Esophagus squamous epithelium (tissue), 5 donors: ENCODE measurements at places on chromosomes 4 and X.

DNA sequence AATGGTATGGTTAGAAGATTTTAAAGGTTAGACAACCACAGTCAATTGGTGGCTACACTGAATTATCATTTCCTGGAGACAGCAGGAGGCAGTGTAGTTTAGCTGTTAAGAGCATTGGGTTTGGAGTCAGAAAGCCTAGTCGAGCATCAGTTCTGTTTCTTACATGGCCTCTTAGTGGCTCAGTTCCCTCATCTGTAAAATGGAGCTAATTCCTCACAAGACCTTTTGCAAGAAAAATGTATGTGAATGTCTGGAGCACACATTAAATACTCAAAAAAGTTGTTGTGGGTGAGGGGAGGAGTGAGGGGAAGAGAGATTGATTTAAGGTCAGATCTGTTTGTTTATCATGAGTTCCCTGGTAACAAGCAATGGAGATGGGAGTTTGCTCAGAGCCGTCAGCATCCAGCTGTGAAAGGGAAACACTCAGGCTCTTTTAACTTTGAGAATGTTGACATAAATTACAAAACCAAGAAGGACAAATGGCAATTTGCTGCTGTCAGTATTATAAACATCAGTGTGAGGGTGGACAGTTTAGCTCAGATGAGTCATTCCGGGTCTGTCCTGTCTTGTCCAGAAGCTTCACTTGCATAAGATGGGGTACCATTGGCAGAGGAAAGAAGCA lies 98.2 kb upstream of the PGRMC2 start:
- no peak for DNase-seq

DNA sequence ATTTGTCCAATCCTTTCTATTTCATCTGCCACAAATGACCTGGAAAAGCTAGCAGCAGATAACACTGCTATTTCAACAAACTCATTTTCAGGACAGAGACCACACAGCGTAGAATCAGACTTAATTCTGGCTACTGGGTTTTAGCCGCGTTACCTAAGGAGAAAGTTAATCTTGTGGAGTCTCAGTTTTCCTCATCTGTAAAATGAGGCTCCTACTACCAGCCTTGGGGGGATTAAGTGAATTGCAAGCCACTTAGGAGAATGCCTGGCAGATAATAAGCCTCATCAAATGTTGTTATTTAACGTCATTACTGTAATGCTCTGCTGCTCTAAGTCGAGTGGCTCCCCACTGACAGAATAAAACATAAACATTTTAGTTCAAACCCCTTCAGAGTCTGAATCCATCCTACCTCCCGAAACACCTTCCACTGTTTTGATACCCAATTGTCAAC lies 1.4 kb downstream of the CCNI start:
- DNase-seq, result no peak

- DNase-seq, result no peak
These were observed 40.5 kb downstream of the TMEM131L start for GRCh38 chr4:153506341-153507309.

DNA sequence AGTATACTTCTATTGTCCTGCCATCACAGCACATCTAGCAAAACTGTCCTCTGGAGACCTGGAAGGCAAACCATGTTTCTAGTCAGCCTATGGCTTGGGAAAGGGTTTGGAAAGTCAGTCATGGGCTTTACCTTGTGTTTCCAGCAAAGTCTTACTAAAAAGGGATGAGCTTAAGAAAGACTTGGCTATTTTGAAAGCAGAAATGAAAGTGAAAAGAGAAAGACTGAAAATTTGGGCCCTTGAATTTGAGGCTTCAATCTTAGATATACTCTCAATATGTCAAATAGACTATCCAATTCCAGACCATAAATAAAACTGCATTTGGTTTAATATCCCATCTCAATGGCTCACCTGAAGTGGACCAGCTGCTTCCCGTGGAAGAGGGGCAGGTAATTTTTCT lies 127.9 kb downstream of the ZNF330 start:
- DNase-seq, result no peak

DNA sequence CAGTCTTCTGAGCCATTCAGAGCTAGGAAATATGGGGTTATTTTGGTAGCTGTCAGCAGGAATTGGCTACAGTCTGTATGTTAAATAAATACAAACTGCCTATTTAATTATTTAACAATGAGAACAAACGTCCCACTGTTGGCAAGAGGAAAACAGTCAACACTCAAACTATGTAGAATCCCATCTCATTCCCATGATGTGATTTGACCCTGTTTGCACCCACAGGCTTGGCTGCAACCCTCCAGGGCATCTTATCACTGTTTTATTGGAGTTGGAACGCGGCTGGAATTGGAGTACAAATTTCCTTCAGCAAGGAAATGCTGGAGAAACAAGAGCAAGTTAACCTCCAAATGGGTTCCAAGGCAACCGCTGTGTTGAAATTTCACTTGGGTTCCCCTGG lies 124.0 kb downstream of the KIT start:
- DNase-seq, result no peak

DNA sequence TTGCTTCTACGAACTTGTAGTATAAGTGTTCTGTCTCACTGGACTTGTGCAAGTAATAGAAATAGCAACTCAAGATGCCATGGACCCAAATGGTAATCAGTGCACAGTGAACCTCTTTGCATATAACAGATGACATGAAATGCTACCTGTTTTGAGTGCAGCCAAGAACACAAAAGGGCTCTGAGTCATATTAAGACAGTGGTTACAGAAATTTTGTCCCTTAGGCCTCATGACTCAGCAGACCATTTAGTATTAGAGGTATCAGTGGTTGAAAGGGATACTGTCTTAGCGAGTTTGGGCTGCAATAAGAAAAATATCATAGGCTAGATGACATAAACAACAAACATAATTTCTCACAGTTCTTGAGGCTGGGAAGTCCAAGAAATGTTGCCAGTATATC lies 502.9 kb upstream of the PCDH10 start:
- DNase-seq, result no peak

- DNase-seq, result no peak
These were observed 263.8 kb downstream of the NKX6-1 start for GRCh38 chr4:84235126-84235944.

- DNase-seq, result no peak
These were observed 233.4 kb upstream of the STK26 start for GRCh38 chrX:131789664-131790063.

- DNase-seq, result no peak
These were observed 19.1 kb upstream of the S100P start for GRCh38 chr4:6674500-6675149.

- no peak for DNase-seq
These were observed 40.1 kb upstream of the PDK3 start for GRCh38 chrX:24424948-24425347.

GRCh38 chr4:189206953-189207352 lies 733.7 kb upstream of the FRG1 start:
- DNase-seq, result no peak

GRCh38 chr4:70533791-70534190 lies 15.4 kb downstream of the AMTN start:
- no peak for DNase-seq

- DNase-seq, result no peak
These were observed 3.3 kb downstream of the PCDH10 start for GRCh38 chr4:133152330-133152821.

DNA sequence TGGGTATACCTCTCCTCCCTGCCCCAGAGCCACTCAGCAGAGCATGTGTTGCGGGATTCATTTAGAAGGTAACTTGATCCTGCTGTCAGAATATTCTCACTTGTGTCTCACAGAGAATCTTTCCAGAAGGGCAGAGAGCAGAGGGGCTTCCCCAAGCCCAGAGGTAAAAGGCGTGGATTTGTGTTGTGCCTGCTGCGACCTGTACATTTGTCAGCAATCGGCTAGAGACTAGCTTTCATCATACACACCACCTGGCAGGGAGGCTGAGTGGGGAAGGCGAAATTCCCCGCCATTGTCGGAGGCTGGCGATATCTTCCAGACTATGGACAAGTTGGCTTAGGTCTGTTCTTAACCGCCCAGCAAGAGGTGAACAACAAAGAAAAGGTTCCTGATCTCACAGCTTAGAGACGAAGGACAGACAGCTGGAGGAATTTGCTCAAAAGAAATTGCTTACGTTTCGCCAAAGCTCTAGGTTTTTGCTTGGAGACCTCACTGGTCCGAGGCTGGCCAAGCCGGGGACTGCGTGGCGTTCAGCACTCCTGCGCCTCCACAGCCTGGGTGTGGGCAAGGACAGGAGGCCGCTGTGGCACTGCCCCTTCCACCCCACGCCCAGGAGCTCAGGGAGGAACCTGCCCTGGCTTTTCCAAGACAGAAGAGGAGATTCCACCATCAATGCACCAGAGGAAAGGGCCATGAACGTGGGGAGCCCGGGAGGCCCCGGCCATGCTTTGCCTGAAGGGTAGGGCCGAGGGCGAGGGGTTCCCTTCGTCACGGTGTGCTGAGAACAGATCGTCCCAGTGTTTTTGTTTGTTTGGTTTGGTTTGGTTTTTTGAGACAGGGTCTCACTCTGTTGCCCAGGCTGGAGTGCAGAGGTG lies 69.4 kb downstream of the DCTD start:
- DNase-seq, result no peak

GRCh38 chr4:86358257-86358656 lies 1.6 kb downstream of the MAPK10 start:
- no peak for DNase-seq

- no peak for DNase-seq
These were observed 7.6 kb upstream of the NKX1-1 start for GRCh38 chr4:1413687-1414479.

DNA sequence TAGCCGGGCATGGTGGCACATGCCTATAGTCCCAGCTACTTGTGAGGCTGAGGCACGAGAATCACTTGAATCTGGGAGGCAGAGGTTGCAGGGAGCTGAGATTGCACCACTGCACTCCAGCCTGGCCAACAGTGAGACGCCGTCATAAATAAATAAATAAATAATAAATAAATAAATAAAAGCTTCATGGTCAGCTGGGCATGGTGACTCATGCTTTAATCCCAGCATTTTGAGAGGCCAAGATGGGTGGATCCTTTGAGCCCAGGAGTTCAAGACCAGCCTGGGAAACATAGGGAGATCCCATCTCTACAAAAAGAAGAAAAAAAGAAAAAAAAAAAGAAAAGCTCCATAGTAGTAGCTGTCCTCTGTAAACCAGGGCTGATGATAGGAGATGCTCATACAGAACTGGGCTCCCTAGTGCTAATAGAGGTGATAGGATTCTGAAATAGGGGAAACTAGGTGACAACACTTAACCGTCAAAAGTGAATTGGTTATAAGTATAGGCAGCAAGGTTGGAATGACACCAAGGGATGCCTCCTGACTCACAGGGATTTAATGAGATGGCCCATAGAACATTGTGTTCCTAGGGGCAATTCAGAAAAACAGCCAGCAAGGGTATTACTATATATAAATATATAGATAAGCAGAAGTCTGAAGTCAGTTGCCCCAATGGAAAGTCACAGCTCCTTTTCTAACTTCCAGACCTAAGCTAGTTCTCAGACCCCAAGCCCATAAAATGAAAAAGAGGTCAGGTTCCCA lies 41.8 kb upstream of the ARHGEF6 start:
- no peak for DNase-seq

GRCh38 chr4:71711985-71712348 lies 71.9 kb downstream of the GC start:
- no peak for DNase-seq

DNA sequence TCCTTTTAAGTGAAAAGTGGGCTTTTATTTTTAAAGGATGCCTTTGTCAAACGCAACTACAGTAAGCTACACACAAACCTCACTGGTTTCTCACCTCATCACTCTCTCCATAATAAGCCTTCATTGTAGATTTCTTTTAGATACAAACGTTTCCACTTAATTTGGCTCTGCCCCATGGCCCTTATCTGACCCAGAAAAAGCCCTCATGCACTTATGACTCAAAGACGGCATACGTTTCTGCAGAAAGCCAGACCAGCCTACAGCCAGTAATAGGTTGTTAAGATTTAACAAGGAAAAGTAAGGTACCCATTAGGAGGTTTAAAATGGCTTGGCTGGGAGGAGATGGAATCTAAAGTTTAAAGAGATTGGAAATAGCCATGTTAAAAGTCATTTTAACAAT lies 914.6 kb upstream of the INTU start:
- DNase-seq, result no peak

DNA sequence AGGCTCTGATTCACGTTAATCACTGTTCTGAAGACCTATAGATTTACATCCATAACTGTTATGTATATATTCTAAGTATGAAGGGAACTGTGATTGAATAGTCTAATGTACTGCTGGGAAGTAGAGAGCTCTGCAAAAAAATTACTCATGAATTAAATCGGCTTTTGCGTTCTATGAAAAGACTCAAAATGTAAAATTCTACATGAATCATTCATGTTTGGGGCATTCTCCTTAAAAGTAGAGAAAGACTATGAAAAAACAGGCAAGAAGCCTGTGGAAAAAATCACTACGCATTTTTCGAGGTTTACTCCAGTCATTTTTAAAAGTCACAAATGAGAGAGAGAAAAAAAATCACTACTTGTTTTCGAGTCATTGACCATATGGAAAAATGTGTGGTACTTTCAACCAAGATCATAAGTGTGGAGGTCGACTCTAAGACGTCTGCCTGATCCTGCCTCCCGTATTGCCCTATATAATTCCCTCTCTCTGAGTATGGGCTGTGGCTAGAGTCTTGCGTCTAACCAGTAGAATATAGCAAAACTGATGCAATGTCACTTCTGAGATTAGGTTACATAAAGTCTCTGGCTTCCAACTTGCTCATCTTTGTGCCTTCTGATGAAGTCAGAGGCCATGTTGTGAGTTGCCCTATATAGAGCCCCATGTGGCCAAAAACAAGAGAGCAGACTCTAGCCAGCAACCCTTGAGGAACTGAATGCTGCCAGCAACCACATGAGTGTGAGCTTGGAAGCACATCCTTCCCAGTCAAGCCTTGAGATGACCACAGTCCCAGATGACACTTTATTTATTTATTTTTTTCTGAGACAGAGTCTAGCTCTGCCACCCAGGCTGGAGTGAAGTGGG lies 32.1 kb upstream of the VEGFD start:
- DNase-seq, result no peak

DNA sequence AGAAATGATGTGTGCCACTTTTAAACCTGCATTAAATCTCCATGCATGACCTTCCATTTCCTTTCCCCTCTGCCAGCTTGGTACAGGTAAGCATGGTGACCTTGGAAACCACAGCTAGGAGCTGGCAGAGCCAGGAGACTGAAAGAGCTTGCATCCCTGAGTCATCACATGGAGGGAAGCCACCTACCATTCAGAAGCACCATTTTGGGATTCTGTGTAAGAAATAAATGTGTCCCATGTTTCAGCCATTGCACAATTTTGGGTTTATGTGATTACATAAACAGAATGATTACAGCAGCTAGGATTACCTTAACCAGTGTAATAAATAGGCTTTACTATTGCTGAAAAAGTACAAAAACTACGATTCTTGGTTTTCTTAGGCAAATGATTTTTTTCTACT lies 17.3 kb upstream of the CCDC149 start:
- DNase-seq, result no peak

- DNase-seq, result no peak
These were observed 4.0 kb downstream of the TCEAL2 start for GRCh38 chrX:102129473-102129872.

DNA sequence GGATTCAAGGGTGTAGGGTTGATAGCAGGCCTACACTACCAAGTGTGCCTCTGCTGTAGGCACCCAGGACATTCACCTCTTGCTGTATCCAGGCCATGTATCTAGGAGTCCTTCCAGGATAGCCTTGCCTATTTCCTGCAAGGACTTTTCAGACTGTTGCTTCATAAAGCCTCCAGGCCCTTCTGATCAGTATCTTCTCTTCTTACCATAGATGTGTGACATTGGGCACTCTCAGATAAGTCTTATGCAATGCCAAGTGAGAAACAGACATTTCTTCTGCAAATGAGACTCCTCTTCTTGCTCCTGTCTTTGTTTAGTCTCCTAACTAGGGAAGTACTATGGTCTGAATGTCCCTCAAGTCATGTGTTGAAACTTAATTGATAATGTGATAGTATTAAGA lies 386.8 kb downstream of the ANKRD50 start:
- no peak for DNase-seq
